H4 (cell line): ENCODE measurements at places on chromosomes 6 and 20. TPM values are rescaled to one million over a fixed set of nuclear protein-coding genes. Genes with fewer than 3 reads are reported as not detected.

DNA sequence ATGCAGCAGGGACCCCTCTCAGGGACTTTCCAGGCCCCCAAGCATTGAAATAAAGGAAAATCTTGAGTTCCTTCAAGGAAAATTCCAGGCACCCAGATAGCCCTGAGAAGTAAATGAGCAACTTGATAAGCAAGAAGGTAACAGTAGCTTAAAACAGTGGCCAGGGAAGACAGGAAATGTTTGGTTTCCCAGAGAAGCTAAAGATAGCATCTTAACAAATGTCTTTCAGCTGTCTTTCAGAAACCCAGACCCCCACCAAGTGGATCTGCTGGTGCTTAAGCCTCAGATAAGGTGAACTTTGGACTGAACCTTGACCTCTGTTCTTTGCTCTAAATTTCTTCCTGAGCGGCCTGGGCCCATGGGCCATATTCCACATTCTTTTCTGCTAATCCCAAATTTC lies 117.8 kb upstream of the CST7 start:
- no peak for DNase-seq

GRCh38 chr20:10605547-10606195 lies 68.1 kb downstream of the JAG1 start:
- no peak for DNase-seq

- DNase-seq, result no peak
Measured at GRCh38 chr6:3816251-3816650, 32.9 kb upstream of the FAM50B start.

DNA sequence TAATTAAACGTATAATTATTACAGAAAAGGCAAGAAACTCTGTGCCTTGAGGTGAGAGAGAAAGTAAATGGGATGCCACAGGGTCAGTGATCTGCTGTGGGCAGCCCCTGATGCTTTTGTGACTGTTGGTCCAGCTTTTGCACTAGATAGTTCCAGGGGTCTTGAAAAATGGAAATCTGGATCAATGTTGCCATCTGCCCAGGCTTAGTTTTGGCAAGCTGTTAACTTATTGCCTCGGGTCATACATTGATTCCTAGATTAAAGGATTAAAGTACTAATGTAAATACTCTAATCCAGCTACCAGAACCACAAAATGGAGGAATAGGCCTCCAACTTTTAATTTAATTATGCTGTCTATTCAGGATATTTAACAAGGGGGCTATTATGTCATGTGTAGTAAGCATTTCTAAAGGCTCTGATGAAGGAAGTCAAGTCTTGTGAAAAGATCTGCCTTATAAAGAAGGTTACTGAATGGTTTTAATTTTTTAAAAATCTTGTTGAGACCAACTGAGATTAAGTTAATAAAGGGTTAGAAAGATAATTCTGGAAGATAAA lies 376.0 kb upstream of the HS3ST5 start:
- no peak for DNase-seq

DNA sequence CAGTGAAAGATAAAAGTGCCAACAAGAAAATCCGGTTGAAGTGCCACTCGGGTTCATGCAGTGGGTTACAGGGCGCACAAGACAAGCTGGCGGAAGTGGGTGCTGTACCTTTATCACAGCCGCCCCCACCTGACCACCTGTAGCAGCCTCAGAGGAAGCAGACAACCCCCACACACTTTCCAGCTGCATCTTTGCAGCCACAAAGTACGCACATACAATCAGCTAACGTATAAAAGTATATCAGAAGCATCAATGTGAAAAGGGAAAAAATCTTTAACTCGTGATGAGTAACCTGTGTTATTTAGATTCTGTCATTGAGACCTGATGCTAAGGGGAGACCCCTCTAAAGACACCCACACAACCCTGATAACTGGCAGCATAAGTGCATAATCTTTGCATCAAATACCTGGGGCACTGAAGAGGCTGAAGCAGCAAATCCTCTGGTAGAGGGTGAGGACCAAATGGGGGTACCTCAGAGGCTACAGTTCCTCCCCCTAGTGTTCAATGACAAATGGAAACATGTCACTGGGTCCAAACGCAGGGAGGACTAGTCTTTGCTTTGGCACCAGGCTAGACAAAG lies 22.1 kb downstream of the BACH2 start:
- no peak for DNase-seq

DNA sequence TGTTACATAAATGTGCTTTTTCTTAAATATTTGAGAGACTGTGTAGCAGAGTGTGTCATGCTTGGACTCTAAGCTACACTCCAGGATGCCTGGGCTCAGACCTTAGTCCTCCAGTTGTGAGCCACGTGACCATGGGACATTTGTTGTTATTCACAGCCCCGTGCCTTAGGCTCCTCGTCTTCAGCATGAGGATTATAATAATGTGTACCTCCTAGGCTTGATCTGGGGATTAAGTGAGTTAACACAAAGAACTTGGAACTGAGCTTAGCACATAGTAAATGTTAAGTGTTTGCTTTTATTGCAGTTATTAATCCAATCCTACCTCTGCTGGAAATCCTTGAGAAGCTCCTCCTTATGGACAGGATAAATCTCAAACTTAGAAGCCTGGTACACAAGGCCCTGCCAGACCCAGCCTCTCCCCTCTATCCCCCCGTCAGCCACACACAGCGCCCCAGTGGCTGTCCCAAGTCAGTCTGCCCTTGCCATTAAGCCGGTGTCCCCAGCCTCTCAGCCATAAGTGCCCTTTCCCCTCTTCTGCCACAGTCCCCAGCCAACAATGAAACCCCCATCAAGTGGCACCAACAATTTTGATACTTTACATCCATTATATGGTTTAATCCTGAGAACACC lies 177.5 kb downstream of the TMEM242 start:
- no peak for DNase-seq

DNA sequence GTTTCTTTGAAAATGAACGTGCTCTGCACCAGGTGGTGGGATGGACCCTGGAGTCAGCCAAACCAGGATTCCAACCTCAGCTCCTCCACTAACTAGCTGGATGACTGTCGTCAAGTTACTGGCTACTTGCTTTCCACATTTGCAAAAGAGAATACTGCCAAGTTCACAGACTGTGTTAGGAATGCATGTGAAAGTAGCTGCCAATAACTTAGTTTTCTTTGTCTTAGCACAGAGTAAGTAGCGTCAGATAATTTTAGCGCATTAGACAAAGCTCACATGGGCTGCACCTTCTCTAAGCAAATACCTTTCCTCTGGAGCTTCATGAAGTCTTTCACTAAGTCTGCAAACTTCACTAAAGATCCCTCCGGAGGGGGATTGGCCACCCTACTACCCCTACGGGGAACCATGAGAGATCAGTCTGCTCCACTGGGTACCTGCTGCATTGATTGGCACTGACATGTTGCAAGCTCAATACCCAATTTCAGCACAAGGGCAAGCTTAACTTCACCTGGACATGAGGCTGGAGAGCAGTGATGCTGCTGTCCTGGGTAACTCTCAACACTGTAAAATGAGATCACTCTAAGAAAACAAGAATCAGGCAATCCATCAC lies 113.9 kb downstream of the MBOAT1 start:
- no peak for DNase-seq

DNA sequence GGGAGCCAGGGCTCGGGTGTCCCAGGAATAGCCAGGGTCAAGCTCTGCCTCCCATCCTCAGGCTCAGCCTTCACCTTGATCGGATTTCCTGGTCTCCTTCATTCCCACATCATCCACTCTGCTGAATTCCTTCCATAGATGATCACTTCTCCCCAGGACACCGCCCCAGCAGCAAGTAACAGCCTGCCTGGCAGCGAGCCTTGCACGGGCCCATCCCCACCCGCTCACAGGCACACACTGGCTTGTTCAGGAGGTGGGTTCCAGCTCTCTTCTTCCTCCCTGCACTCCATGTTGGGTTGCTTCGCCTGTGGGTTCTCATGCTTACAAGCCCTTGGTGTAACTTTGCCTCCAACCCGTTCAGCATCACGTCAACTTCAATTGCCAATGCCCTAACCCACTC lies 113.0 kb upstream of the IYD start:
- DNase-seq, result no peak

- DNase-seq, result no peak
Measured at GRCh38 chr20:62123450-62124118, 1.3 kb downstream of the LSM14B start.

DNA sequence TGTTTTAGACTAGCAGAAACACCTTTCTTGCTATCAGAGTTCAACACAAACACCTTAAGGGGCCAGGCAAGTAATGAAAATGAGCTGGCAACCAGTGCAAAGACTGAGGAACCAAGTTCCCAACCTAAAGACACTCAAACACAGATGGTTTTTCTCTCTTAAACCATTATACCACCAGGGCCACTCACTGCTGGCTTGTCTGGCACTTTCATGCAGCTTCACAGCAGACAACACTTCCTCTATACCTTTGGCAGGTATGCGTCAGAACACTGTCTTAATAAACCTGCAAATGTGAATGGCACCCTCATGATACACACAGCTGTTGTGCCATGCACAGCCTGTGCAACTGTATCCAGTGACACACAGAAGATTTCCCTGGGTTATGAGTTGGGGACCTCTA lies 41.6 kb downstream of the NFATC2 start:
- no peak for DNase-seq

GRCh38 chr6:31210123-31210522 lies 39.6 kb upstream of the POU5F1 start:
- DNase-seq, result no peak

DNA sequence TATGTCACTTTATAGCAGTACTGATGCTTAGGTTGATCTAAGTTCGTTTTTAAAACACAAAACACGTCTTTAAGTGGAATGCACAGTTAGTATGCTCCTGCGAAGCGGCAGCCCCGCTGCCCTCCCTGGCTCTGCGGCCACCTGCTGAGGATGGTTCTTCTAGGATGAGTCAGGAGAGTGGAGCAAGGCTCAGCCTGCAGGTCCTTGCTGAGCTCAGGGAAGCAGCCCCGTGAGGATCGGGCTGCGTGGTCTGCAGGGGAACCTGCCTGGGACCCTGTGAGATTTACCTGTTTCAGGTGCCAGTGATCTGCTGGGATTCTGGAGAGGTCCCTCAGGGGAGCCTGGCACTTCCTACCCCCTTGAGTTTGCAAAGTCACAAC lies 57.5 kb downstream of the SYNJ2 start:
- peak; percentile 37 for DNase-seq

GRCh38 chr20:1734269-1734858 lies 76.8 kb upstream of the SIRPG start:
- DNase-seq, result no peak

DNA sequence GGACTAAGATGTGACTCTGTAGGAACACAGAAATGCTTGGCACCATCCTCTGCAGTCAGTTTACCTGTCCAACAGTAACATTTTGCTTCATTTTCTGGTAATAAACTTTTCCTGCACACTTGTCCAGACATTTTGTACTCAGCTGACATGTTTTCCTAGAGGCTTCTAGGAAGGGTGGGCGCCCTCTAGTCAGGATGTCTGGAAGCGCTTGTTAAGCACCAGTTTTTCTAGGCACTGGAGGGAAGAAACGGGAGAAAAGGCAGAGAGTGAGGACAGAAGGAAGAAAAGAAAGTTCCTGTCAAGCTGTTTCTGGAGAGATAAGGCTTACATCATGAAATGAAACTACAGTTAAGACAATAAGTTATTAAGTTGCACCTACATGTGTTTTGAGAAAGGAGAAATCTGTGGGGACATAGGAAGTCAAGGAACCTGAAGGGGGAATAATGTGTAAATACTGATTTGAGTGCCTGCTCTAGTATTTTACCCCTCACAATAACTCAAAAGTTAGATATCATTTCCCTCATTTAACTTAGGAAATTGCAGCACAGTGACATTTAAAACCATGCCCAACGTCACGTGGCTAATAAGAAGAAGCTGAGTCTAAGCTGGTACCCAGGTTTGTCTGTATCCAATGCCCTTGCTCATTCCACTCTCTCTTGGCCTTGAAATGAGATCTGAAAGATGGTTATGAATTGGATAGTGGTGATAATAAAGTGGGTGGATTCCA lies 42.7 kb upstream of the TNFRSF21 start:
- DNase-seq, result peak; percentile 19

GRCh38 chr20:51766994-51767866 lies 960 bp downstream of the ATP9A start:
- peak; percentile 57 for DNase-seq

- no peak for DNase-seq
Measured at GRCh38 chr6:107179004-107179403, 63.7 kb upstream of the BEND3 start.

GRCh38 chr6:46882645-46883044 lies 39.1 kb downstream of the ADGRF5 start:
- DNase-seq, result no peak

- no peak for DNase-seq
Measured at GRCh38 chr20:17042122-17042521, 184.7 kb upstream of the PCSK2 start.

The PROKR2 gene
- not detected in 2 replicates for total RNA-seq

The DYNLT2 gene
- 0.50 and 1.3 TPM in 2 replicates for total RNA-seq

The DLK2 gene
- total RNA-seq, result 12.6 and 13.7 TPM in 2 replicates

The RGS17 gene
- total RNA-seq, result 1.1 and 1.5 TPM in 2 replicates

The RSPH9 gene
- not detected in 2 replicates for total RNA-seq

The ZBP1 gene
- total RNA-seq, result not detected in 2 replicates

The PTCHD4 gene
- total RNA-seq, result 3.9 and 4.7 TPM in 2 replicates

The PBOV1 gene
- total RNA-seq, result not detected in 2 replicates

The DEFB118 gene
- total RNA-seq, result not detected in 2 replicates

The FAM8A1 gene
- 5.5 and 7.1 TPM in 2 replicates for total RNA-seq

The DLL1 gene
- total RNA-seq, result 0.54 and 2.2 TPM in 2 replicates

The UNC5CL gene
- 0.25 and 0.27 TPM in 2 replicates for total RNA-seq
